ENCODE measurements at places on chromosomes 13 and 19. TPM values are rescaled to one million over a fixed set of nuclear protein-coding genes. Genes with fewer than 3 reads are reported as not detected.

ZNF723 gene
- not detected for polyA plus RNA-seq

ATP4A gene
- not detected for polyA plus RNA-seq

NANOS3 gene
- 0.53 TPM for polyA plus RNA-seq

ZNF256 gene
- 4.3 TPM for polyA plus RNA-seq

CYP4F2 gene
- not detected for polyA plus RNA-seq

GPR4 gene
- 0.69 TPM for polyA plus RNA-seq

ZSCAN4 gene
- polyA plus RNA-seq = not detected

SSC5D gene
- 2.6 TPM for polyA plus RNA-seq

TMEM143 gene
- polyA plus RNA-seq = 21.9 TPM

PGLYRP1 gene
- polyA plus RNA-seq = not detected

- no peak for DNase-seq
Observed at GRCh38 chr13:38647312-38647711, 39.6 kb upstream of the FREM2 start.

- DNase-seq = no peak
Observed at GRCh38 chr13:48400850-48401291, 12.0 kb downstream of the LPAR6 start.

GRCh38 chr19:6279620-6279930 lies 200 bp downstream of the MLLT1 start:
- DNase-seq = no peak

GRCh38 chr19:10268071-10268470 lies 2.8 kb upstream of the ICAM1 start:
- no peak for DNase-seq

- no peak for DNase-seq
Observed at GRCh38 chr19:42010245-42011126, 16.5 kb upstream of the ATP1A3 start.

- DNase-seq = no peak
Observed at GRCh38 chr19:32336259-32337083, 8.9 kb upstream of the ZNF507 start.

GRCh38 chr19:37346091-37346490 lies 24.8 kb upstream of the ZNF527 start:
- no peak for DNase-seq

- DNase-seq = no peak
Observed at GRCh38 chr13:106464076-106464475, 71.4 kb downstream of the EFNB2 start.

DNA sequence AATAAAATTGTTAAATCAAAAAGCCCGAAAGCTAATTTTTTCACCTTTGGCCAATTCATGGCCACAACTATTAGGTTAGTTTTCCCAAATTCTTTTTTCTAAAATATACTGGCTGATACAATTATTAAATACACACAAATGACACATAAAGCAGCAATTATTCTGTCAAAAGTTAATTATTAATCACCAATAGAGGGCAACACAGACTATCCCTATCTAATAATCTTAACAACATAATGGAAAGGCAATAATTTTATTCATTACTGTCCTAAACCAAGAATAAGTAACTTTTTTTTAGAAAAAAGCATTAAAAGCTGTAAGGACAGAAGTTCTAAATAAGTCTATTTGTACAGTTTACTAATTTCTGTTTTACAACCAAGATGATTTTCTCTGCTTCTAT lies 51.7 kb downstream of the KATNAL1 start:
- DNase-seq = no peak

DNA sequence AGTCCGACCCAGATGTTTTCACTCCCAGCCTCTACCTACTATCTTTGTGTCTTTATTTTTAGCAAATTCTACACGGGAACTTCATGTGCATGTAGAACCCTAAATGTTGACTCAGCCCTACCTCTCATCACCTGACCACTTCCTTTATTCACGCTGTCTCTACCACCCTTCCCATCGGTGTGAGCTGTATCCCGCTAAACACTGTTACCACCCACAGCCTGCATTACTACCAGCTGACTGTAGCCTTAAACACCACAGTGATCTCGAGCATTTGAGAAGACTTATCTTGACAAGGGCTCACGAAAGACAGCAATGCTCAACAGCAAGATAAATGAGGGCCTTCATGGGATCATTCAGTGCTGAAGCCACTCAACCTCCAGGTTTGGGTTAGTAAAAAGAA lies 15.1 kb downstream of the NCR1 start:
- DNase-seq = no peak

- DNase-seq = no peak
Observed at GRCh38 chr19:49657493-49658138, 8.0 kb downstream of the IRF3 start.

GRCh38 chr19:46142294-46142693 lies 5.7 kb upstream of the IGFL2 start:
- no peak for DNase-seq

DNA sequence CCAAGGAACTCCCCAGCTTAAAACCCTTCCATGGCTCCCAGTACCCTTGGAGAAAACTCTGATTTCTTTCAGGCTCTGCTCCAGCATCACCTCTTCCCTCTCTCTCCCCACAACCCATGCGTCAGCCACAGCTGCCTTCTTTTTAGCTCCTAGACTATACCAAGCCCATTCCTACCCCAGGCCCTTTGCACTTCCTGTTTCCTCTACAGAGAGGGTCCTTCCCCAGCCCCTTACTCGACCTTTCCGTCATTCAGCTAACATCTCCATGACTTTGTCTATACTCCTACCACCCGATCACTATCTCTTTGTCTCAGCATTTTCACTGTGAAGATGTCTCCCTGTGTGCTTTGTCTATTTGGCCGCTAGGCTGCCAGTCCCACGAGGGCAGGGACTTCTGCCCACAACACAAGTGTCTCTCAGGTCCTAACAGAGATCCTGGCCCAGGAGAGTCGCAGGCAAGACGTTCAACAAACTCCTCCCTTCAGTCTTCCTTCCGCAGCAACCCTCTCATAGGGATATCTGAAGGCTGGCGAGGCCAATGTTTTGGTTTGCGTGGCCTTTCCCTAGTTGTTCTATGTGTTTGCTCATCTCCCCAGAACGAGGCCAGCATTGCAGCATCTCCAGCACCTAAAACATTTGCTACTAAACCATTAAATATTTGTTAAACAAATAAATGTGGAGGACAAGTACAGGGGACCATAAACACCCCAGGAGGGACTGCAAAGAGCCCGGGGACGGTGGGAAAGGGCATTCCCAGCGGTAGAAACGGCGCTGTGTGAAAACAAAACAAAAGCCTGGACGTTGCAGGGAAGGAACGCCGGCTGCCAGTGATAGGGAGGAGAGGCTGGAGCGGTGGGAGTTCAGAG lies 816 bp downstream of the CCNP start:
- DNase-seq = no peak

DNA sequence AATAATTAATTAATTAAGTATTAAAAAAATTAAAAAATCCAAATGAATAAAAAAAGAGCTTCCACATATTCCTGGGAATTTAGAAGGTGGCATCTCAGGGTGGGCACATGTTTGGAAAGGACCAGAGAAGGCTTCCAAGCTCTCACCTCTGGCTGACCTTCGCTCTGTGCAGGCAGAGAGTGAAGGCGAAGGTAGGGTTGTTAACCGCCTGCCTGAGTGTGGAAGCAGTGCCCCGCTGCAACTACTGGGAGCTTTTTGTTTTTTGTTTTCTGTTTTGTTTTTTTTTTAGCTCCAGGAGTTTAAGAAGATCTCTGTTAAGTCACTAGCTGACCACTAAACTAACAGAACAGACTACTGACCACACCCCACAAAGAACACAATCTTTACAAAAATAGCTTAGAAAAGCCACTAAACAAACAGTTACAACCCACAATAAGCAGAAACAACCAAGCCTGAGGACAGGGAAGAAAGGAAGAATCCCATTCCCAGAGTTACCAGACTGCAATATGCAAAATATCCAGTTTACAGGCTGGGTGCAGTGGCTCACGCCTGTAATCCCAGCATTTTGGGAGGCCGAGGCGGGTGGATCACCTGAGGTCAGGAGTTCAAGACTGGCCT lies 11.4 kb downstream of the ZNF541 start:
- no peak for DNase-seq

DNA sequence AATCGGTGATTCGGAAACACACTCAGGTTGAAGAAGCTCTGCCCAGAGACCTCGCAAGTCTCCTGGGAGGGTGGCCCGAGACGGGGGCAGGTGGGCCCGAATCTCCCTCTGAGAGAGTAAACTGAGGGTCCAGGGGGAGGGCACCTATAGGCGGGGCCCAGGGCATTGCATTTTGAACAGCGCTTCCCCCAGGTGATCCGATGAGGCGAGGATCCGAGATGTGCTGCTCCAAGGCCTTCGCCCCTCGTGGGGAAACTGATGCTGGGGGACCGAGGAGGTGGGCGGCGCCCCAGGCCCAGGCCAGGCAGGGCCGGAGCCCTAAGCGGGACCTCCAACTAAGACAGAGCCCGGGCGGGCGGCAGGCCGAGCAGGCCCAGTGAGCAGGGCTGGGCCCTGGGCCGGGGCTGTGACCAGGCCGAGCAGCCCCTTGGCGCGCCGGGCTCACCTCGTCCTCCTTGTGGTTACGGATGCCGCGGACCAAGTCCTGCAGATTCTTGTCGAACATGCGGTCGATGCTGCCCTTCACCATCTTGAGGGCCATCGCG lies 500 bp downstream of the AP3D1 start:
- DNase-seq = no peak

DNA sequence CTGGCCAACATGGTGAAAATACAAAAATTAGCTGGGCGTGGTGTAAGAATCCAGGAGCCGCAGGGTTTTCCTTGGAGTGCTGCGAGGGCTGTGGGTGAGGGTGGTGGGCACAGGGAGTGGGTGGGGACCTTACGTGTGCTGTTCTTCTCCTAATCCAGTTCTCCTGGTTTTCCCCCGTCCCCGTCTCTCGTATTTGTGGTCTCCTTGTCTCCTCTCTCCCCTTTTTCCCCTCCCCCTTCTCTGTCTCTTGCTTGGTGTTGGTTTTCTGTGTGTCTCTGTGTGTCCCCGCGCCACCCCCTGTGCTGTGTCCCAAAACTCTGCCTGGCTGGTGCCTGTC lies 1.7 kb downstream of the SELENOW start:
- no peak for DNase-seq

- DNase-seq = no peak
Observed at GRCh38 chr13:46633416-46633815, 80.4 kb downstream of the LRCH1 start.

DNA sequence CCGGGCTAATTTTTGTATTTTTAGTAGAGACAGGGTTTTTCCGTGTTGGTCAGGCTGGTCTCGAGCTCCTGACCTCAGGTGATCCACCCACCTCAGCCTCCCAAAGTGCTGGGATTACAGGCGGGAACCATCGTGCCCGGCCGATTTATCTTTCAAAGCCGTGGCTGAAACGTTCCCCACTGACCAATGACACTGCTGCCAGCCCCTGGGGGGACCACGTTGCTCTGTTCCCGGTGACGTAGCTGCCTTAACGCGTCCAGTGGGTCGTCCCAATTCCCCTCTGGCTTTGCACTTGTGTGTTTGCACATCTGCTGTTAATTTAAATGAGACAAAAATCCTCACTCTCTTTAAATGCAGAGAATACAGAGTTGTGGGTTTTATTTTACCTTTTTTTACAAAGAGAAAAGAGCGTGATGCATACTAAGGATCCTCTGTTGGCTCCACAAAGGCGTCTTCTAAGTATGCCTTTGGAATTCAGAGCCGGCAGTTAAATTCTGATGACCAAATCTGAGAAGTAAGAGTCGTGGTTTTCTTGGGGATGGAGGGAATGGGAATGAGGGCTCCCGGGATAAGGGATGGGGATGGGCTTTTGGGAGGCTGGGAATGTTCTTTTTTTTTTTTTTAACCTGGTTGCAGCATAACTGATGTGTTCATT lies 18.6 kb upstream of the LMTK3 start:
- DNase-seq = peak; percentile 81

- no peak for DNase-seq
Observed at GRCh38 chr13:26468265-26468801, 89.2 kb upstream of the WASF3 start.

DNA sequence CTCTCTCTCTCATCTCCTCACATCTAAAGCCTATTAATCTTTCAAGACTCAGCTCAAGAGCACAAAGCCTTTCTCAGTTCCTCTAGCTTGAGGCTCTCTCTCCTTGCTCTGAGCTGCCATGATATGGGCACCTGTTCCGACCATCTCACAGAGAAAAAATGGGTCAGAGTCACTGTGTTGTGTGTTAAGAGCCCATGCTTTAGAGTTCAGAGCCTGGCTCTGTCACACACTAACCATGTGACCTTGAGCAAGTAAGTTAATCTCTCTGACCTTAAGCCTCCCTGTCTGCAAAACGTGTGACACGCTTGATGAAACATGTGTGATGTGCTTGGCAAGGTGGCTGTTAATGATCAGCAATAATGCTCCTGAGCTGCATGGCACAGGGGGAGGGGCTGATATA lies 245.2 kb downstream of the DLEU7 start:
- no peak for DNase-seq

- no peak for DNase-seq
Observed at GRCh38 chr19:49891393-49891792, 5.3 kb downstream of the IL4I1 start.

GRCh38 chr13:51065372-51066090 lies 45.5 kb downstream of the C13orf42 start:
- DNase-seq = no peak

- no peak for DNase-seq
Observed at GRCh38 chr13:24207841-24208667, 47.5 kb downstream of the SPATA13 start.

- no peak for DNase-seq
Observed at GRCh38 chr13:72156760-72157159, 289.8 kb upstream of the DACH1 start.

- DNase-seq = no peak
Observed at GRCh38 chr13:58680115-58680514, 1048.6 kb downstream of the PCDH17 start.

- no peak for DNase-seq
Observed at GRCh38 chr19:29266001-29266400, 53.0 kb upstream of the UQCRFS1 start.

DNA sequence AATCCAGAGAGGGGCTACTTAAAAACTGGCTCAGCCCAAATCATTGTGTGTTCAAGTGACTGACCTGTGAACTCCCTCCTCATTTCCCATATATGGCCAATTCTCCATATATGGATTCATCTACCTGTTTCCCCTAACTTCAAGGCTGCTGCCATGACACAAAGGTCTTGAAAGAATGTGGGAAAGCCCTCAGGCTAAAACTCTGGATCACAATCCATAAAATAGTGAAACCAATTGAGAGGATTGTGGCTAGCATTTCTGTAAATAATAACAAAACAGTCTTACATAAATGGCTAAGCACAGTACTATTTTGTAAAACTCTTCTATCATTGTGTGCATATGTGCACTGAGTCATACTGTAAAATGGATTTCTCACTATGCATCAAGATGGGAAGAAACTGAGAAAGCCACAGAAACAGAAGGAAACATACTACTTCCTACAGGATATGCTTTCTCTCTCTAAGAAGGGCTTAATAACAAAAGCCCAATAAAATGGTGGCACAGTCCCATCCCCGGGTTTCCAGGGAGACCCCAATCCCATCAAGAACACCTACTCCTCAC lies 80.5 kb downstream of the FOXO1 start:
- DNase-seq = no peak

DNA sequence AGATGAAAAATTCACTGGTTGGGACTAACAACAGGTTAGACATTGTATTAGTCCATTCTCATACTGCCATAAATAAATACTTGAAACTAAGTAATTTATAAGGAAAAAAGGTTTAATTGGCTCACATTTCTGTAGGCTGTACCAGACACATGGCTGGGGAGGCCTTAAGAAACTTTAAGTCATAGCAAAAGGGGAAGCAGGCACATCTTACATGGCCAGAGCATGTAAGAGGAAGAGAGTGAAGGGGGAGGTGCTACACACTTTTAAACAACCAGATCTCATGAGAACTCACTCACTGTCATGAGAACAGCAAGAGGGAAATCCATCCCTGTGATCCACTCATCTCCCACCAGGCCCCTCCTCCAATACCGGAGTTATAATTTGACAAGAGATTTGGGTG lies 125.9 kb downstream of the SUCLA2 start:
- DNase-seq = no peak

GRCh38 chr13:44758630-44759383 lies 182.7 kb upstream of the TSC22D1 start:
- DNase-seq = no peak
